ENCODE measurements at places on chromosomes 2 and 18.

DNA sequence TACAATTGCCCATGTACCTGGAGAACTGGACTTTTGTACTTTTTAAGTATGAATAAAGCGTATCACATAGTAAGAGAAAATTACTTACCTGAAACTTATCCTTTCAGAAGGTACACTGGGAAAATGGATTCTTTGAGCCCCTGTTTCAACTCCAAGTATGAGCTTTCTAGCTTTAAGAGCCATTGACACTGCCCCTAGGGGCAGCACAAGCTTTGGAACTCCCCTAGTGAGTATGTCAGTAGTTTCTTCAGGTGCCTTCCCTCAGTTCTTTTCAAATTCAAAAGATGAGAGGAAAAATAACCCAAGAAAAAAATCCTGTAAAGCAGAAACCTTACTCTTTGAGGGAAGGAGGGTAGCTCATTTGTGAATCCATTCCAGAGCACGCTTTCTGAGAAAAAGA lies 124.1 kb downstream of the MEMO1 start:
- DNase-seq = no peak

GRCh38 chr2:96342085-96342484 lies 6.5 kb downstream of the NCAPH start:
- peak; percentile 36 for DNase-seq

- DNase-seq = peak; percentile 25
Measured at GRCh38 chr2:9753665-9754531, 89.4 kb upstream of the TAF1B start.

DNA sequence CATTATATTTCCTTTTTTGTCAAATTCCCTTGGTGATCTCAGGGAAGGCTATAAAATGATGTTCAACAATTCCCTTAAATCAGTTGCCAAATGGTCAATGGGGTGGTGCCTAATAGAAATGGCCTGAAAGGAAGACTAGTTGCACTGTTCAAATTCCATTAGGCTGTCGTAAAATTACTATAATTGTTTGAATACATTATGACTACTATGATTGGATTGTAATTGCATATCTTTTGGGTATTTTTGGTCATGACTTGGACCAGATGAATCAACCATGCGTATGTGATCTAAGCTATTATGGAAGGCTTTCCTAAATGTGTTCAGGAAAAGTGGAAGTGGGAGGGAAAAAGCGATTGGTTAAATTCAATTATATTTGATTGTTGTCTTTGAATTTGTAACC lies 41.3 kb upstream of the KCNE4 start:
- no peak for DNase-seq

DNA sequence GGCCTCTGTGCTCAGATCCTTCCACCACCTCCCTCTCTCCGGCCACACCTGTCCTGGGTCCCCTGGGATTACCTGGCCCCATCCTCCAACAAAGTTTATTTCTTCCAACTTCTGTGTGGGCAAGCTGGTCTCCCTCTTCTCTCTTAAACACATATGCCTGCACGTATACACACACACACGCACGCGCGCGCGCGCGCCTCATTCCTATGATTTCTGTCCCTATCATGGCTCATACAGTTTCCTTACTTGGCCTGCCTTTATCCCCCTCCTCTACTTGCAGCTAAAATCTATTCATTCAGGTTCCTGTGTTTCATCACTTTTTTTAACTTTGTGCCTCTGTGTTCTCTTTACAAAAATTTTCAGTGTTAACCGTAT lies 96.4 kb downstream of the LOXHD1 start:
- no peak for DNase-seq

GRCh38 chr2:144942516-144943256 lies 422.8 kb upstream of the ZEB2 start:
- no peak for DNase-seq

DNA sequence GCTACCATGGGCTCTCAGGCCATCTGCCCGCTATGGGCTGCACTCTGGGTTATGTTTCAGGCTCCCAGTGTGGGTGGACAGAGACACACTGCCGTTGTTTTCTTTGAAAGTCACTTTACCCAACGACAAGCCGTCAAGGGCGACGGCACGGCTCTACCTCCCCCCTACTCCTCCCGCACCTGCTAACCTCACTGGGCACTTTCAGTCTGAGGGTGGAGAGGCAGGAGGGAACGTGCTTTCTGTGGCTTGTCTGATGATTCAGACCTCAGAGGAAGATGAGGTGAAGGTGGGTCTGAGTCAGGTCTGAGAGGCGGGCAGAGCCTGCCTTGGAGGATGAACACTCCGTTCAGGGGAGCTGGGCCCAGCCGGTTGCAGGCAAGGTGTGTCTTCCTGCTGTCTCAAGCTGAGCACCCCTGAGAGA lies 147.6 kb upstream of the HDAC4 start:
- DNase-seq = no peak

- DNase-seq = no peak
Measured at GRCh38 chr2:120477198-120477597, 131.3 kb downstream of the INHBB start.

- no peak for DNase-seq
Measured at GRCh38 chr18:24319757-24320156, 77.9 kb downstream of the OSBPL1A start.

DNA sequence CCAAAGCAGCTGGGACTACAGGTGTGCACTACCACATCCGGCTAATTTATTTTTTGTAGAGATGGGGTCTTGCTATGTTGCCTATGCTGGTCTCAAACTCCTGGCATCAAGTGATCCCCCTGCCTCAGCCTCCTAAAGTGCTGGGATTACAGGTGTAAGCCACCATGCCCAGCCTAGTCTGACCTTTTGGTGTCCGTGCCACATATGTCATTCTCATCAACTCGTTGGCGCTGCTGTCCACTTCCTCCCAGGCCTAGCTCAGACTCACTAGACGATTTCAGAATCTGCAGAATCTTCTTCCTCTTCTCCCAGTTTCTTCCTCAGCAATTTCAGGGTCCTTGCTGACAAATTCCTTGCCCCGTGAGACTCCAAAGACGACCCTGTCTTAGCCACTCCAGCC lies 39.8 kb upstream of the DNMT3A start:
- no peak for DNase-seq

- DNase-seq = no peak
Measured at GRCh38 chr2:98799375-98800329, 68.7 kb upstream of the MGAT4A start.

Measured in effector CD4-positive, alpha-beta T cell (primary cell).